Activated B cell treated with CpG ODN at 0.5 μM for 24 hours (primary cell): ENCODE measurements at places on chromosomes 2 and 18. TPM values are rescaled to one million over a fixed set of nuclear protein-coding genes. Genes with fewer than 3 reads are reported as not detected.
A peak's percentile ranks its signal among the peaks of the same experiment; 100 is the strongest.

DNA sequence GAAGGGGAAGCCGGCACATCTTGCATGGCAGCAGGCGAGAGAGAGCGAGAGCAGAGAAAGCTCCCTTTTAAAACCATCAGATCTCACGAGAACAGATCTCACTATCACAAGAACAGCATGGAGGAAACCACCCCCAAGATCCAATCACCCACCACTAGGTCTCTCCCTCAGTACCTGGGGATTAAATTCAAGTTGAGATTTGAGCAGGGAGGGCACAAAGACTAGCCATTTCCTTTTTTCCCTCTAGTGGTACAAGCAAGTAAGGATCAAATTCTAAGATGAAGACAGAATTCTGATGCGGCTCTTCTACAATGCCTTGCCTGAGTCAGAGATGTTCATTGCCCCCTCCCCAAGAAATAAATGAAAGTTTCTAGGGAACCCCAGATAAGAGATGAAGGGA lies 45.6 kb upstream of the ANKRD44 start:
- no peaks in the 10 kb centered on the region for H3K4me1 ChIP-seq
- H3K4me3 ChIP-seq, result no peak overlapping the region
- no peak overlapping the region for H3K27ac ChIP-seq
- H3K36me3 ChIP-seq, result no peaks in the 10 kb centered on the region

DNA sequence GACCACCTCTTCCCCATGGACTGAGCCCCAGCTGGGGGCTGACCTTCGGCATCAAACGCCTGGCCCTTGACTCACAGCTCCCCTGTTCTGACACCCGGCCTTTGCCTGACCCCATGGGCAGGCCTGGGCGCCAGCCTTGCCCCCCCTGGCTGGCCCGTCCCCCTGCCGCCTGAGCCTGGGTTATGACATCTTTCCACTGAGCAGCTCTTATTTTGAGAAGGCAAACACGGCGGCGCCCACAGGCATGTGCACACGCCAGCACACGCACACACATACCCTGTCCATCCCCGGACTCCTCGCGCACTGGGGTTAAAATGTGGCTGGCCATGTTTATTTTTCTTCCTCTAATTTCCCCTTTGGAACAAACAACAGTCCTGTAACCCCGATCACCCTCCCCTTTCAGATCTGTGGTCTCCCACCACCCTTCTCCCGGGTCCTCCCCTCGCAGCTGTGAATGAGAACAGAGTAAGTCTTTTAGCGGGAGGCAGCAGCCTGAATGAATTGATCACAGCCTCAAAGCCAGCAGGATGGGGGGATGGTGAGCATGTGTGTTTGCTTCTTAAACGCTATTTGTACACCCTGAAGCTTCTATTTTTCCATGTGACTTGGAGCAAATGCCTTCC lies 11.8 kb upstream of the ATOH8 start:
- H3K27ac ChIP-seq, result no peak overlapping the region
- peaks cover 19% of the 10 kb centered on the region for H3K4me1 ChIP-seq
- no peak overlapping the region for H3K4me3 ChIP-seq
- H3K36me3 ChIP-seq, result no peaks in the 10 kb centered on the region
- no peak for DNase-seq

GRCh38 chr18:71665131-71665530 lies 879.0 kb downstream of the CBLN2 start:
- DNase-seq, result no peak
- H3K4me1 ChIP-seq, result no peaks in the 10 kb centered on the region
- no peak overlapping the region for H3K4me3 ChIP-seq

GRCh38 chr18:10536280-10536679 lies 10.5 kb downstream of the NAPG start:
- no peak overlapping the region for H3K4me3 ChIP-seq
- no peak overlapping the region for H3K27ac ChIP-seq
- H3K4me1 ChIP-seq, result no peaks in the 10 kb centered on the region
- peaks cover 57% of the 10 kb centered on the region for H3K36me3 ChIP-seq
- no peak for DNase-seq
- no peaks in the 10 kb centered on the region for H3K27me3 ChIP-seq

- peak overlapping the region; percentile 85 for H3K27ac ChIP-seq
- peak overlapping the region; percentile 75 for H3K4me3 ChIP-seq
- DNase-seq, result peak; percentile 37
- peaks cover 32% of the 10 kb centered on the region for H3K4me1 ChIP-seq
- no peaks in the 10 kb centered on the region for H3K27me3 ChIP-seq
These were observed 35.7 kb upstream of the TAF4B start for GRCh38 chr18:26190506-26190905.

The DCDC2C gene
- not detected in 2 replicates for total RNA-seq

The HOXD8 gene
- total RNA-seq, result not detected in 2 replicates

The ANKRD30B gene
- not detected in 2 replicates for total RNA-seq

GRCh38 chr2:71715951-71716696 lies 262.8 kb downstream of the DYSF start:
- H3K27me3 ChIP-seq, result peaks cover 7% of the 10 kb centered on the region
- H3K27ac ChIP-seq, result no peak overlapping the region
- no peaks in the 10 kb centered on the region for H3K36me3 ChIP-seq
- no peaks in the 10 kb centered on the region for H3K4me1 ChIP-seq
